ENCODE measurements at places on chromosomes 1 and 21.

- no peak for DNase-seq
Measured at GRCh38 chr1:231634323-231635013, 7.9 kb downstream of the DISC1 start.

GRCh38 chr1:35809114-35810095 lies 1.6 kb downstream of the AGO4 start:
- DNase-seq, result no peak

- DNase-seq, result no peak
Measured at GRCh38 chr1:91176250-91176649, 154.4 kb upstream of the ZNF644 start.

GRCh38 chr1:230145505-230145899 lies 78.5 kb downstream of the GALNT2 start:
- DNase-seq, result no peak

DNA sequence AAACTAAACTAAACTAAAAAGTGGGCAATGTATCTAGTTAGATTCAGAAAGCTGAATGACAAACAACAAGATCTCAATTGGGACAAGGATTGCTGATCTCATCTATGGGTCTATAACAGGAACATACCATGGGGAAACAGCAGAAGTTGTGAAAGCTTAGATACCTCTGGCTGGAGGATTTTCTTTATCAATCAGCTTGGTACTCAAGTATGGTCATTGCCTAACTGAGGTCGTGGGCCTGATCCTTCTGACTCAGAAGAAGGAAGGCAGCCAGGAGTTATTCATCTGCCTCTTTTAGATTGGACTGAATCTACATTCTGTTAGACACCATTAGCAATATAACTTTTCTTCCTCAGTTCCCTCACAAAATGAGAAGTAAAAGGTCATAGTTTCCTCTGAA lies 39.7 kb downstream of the DNTTIP2 start:
- DNase-seq, result no peak

- DNase-seq, result no peak
Measured at GRCh38 chr1:208045463-208046260, 134.7 kb upstream of the CD34 start.

- DNase-seq, result no peak
Measured at GRCh38 chr1:179337288-179337687, 28.5 kb upstream of the AXDND1 start.

DNA sequence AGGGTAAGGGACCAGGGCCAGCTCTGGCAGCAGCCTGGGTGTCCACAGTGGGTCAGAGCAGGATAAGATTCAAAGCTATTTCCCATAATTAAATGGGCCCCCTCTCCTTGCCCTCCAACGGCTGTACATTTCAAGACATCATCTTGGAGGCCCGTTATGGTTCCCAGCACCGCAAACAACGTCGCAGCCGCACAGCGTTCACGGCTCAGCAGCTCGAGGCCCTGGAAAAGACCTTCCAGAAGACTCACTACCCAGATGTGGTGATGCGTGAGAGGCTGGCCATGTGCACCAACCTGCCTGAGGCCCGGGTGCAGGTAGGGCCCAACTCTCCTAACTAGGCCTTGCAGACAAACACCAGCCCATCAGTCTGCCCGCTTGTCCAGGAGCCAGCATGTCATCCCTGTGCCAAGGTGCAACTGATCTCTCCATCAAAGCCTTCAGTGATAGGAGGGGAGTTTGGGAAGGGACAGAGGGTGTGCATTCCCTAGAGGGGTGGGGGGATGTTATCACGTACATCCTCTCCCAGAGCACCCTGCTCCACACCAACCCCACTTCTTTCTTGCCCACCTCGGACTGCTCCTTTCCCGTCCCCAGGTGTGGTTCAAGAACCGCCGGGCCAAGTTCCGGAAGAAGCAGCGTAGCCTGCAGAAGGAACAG lies 20.8 kb downstream of the DMBX1 start:
- DNase-seq, result no peak

DNA sequence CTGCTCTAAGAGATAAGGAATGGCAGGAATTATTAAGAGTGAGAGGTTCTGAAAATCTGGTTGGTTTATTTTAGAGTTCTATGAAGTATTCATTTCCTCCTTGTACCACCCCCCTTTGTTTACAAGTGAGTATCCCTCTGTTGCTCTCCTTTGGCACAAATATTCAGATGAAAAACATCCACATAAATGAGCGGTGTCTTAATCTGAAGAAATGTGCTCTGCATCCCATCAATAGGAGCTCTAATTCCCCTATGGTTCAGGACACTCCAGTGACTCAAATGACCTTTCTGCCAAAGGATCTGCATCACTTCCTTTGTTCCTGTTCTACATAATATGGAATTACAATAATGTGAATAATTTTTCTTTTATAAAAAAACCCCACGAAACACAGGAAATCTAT lies 16.6 kb downstream of the DDAH1 start:
- DNase-seq, result no peak

GRCh38 chr1:64220241-64220640 lies 16.8 kb downstream of the UBE2U start:
- no peak for DNase-seq

DNA sequence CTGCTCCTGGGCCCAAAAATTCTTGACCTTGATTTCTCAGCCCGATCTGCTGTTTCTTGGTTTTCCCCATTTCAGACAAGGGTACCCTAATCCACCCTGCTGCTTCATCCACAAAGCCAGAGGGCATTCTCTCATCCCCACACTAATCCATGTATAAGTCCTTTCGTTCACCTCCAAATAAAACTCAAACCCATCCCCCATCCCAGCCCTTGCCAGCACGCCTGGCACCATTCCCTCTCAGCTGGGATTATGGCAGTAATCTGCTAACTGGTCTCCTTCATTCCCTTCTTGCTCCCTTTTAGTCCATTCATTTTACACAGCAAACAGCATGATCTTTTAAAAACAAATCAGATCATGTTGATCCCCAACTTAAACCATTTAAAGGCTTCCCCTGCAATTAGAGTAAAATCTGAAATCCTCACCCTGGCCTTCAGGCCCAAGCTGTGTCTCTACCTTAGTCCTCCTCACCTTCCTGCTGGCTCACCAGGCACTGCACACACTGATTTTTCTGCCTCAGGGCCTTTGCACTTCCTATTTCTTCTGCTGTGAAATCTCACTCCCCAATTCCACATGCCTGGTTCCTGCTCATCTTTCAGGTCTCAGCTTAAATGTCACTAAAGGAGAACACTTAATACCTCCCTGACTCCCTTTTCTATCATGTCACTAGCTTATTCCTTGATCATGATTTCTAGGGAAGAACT lies 12.2 kb upstream of the TRNP1 start:
- no peak for DNase-seq

GRCh38 chr21:44923480-44924084 lies 2.9 kb upstream of the ITGB2 start:
- no peak for DNase-seq

GRCh38 chr1:193402977-193403376 lies 216.6 kb upstream of the B3GALT2 start:
- no peak for DNase-seq

GRCh38 chr21:45543710-45544448 lies 1.6 kb upstream of the SLC19A1 start:
- no peak for DNase-seq

- no peak for DNase-seq
Measured at GRCh38 chr1:94912263-94913184, 14.4 kb downstream of the CNN3 start.

- DNase-seq, result no peak
Measured at GRCh38 chr1:97920276-97920831, 480 bp downstream of the DPYD start.

- DNase-seq, result peak; percentile 69
Measured at GRCh38 chr1:205591522-205592351, 40.1 kb downstream of the ELK4 start.

DNA sequence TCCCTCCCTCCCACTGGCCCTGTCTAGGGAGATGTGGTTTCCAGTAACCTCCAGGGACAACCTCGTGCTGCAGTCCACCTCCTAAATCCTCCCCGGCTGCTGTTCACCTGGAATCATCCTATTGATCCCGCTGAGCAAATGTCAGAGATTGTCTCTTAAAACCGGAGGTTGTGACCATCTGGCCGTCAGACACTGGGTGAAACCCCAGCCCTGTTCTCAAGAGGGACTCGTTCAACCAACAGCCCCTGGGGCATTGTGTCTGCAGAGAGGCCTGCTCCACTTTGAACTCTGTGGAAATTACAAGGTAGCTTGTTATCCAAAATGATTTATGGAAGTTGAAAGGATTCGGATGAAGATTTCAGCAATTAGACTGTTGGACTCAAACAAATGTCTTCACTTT lies 498.0 kb downstream of the MATN1 start:
- no peak for DNase-seq

GRCh38 chr1:178349801-178350200 lies 147.0 kb downstream of the CLEC20A start:
- DNase-seq, result no peak

DNA sequence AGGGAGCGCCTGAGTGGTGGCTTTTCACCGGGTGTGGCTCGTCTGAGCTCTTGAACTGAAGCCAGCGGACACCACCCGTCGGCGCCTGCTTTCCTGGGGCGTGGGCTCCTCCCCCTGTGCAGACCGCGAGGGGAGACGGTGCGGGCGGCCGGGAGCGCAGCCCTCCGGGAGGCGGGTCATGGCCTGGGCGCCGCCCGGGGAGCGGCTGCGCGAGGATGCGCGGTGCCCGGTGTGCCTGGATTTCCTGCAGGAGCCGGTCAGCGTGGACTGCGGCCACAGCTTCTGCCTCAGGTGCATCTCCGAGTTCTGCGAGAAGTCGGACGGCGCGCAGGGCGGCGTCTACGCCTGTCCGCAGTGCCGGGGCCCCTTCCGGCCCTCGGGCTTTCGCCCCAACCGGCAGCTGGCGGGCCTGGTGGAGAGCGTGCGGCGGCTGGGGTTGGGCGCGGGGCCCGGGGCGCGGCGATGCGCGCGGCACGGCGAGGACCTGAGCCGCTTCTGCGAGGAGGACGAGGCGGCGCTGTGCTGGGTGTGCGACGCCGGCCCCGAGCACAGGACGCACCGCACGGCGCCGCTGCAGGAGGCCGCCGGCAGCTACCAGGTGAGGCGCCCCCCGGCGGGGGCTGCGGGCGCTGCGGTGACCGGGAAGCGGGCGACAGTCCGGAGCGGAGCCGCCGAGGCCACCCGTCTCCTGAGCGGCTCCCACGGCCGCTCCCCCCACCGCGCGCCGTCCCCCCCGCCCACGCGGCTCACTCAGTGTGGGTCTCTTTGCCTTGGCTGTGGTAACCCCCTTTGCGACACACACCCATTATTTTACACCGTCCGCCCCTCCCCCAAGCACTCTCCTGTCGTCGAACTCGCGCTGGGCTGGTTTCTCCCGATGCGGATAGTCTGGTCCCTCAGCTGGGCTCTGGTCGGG lies at the start of gene TRIM58:
Gene TRIM58, plus strand, starts transcription at position 119 of the 916 bp plus-strand sequence. Its CDS starts 60 bp downstream, at position 179.
- DNase-seq, result no peak
